Pancreas (tissue), 10 donors: ENCODE measurements at places on chromosomes 13 and 19. TPM values are rescaled to one million over a fixed set of nuclear protein-coding genes. Genes with fewer than 3 reads are reported as not detected.

DNA sequence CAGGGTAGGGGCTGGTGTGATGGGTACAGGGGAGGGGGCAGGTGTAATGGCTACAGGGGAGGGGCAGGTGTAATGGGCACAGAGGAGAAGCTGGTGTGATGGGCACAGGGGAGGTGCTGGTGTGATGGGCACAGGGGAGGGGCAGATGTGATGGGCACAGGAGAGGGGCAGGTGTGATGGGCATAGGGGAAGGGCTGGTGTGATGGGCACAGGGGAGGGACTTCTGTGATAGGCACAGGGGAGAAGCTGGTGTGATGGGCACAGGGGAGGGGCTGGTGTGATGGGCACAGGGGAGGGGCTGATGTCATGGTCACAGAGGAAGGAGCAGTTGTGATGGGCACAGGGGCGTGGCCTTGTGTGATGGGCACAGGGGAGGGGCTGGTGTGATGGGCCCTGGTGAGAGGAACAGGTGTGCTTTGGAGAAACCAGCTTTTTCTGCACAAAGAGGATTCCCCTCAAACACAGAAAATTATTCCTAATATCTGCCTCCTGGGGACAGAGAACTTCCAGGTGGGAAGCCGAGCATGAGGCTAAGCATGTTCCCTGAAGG lies 38.6 kb upstream of the POP4 start:
- no peak for DNase-seq

DNA sequence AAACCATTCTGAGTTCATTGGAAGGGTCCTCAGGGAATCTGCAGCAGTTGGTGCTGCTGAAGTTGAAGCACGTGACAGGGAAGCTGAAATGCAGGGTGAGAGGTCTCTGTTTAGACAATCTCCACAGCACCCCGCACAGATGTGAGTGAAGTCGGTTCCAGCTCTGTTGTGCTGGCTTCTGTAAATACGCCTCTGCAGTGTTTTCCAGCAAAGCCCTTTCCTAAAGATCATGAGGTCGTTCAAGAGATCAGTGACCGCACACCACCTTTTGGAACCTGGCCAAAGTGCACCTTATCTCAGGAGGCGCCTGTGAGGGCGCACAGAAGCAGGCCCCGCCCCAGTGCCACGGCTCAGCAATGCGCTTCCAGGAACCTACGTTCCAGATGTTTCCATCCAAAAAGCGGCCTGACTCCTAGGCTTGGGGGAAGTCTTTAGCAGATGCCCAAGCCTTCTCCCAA lies 10.8 kb downstream of the CUL4A start:
- no peak for DNase-seq

Gene KCNC3
- 2.5 TPM for total RNA-seq

GRCh38 chr19:7294558-7295212 lies 471 bp upstream of the INSR start:
- peak; percentile 83 for DNase-seq

Gene KLC3
- total RNA-seq, result 3.3 TPM

DNA sequence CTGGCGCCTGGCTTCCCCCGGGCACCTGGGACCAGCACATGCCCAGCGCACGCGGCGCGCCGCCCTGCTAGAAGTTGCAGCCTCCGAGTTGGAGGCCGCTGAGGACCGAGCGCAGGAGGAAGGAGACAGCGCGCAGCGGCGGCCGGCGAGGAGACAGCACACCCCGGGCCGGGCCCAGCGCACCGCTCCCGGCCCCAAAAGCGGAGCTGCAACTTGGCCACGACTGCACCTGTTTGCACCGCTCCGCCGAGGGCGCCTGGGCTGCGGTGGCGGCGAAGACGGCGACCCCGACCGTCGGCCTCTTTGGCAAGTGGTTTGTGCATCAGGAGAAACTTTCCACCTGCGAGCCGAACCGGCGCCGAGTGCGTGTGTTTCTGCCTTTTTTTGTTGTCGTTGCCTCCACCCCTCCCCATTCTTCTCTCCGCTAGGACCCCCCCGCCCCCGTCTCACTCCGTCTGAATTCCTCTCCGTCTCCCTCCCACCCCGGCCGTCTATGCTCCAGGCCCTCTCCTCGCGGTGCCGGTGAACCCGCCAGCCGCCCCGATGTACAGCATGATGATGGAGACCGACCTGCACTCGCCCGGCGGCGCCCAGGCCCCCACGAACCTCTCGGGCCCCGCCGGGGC lies at the start of gene SOX1:
Gene SOX1, plus strand, starts transcription at position 34 of the 626 bp plus-strand sequence. Its CDS starts 510 bp downstream, at position 544.
- no peak for DNase-seq

GRCh38 chr13:51525567-51526167 lies 58.6 kb upstream of the WDFY2 start:
- DNase-seq, result no peak
